ENCODE measurements at places on chromosomes 1 and 21.

GRCh38 chr1:36937371-36937770 lies 96.9 kb downstream of the GRIK3 start:
- DNase-seq = no peak

GRCh38 chr1:224736619-224737352 lies 120.7 kb downstream of the CNIH3 start:
- peak; percentile 71 for DNase-seq

DNA sequence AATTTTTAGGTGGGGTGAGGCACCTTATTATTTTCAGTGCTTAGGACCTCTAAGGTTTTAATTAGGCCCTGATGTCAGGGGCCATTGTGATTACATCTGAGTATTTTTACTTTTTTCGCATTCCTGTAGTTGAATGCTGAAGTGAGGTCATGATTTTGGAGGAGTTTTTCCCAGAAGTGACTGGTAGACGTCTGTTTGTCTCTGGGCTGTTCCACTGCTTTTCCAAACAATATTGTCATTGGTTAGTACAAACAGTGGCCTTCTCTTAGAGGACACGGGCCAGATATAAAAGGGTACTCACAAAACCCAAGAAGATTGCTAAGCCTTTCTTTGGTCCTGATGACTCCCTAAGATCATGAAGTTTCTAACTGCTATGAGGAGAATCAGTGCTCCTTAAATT lies 7.6 kb upstream of the RASAL2 start:
- DNase-seq = no peak

DNA sequence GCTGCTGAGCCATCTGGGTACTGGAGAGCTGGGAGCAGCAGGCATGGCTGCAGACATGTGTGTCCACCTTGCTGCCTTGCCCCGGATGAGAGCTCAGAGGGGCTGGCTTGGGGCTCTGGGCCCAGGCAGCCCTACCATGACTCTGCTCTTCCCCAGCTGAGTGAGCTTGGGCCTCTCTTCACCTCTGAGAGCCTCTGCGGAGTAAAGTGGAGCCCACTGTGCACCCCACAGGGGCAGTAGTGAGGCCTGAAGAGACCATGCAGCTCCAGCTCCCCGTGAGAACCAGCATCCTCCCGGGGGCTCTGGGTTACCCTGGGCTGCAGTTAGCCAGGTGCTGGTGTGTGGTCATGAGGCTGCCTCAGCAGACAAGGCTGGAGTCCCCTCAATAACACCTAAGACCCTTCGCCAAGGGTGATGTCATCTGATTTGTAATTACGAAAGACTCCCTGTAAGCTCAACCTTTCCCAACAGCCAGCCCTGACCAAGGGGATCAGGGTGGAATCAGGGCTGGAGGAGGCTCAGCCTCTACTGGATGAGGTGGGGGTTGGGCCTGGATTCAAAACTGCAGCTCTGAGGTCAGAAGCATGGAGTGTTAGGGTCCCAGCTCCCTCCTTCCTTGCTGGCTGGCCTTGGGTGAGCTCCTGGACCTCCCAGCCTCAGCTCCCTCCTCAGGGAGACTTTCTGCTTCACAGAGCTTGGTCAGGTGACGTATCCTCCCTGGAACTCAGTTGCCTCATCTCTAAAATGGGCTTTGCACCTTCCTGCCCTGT lies 308.0 kb downstream of the MATN1 start:
- DNase-seq = peak; percentile 35

- no peak for DNase-seq
Measured at GRCh38 chr1:167484726-167485502, 33.4 kb downstream of the CD247 start.

GRCh38 chr21:43855955-43856354 lies 9.1 kb upstream of the AGPAT3 start:
- DNase-seq = no peak

GRCh38 chr1:16266411-16267118 lies 29.6 kb upstream of the CPLANE2 start:
- DNase-seq = no peak

DNA sequence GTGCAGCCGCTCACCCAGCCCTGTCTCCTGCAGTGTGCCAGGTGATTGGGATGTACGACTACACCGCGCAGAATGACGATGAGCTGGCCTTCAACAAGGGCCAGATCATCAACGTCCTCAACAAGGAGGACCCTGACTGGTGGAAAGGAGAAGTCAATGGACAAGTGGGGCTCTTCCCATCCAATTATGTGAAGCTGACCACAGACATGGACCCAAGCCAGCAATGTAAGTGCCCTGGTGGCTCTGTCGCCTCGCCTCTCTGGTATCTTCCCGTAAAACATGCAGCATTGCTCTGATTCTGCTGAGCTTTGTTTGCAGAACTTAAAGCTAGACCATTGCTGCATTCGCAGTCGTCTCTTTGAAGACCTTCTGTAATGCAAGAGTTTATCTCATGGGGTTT lies 79.2 kb downstream of the ATP5PO start:
- no peak for DNase-seq

- no peak for DNase-seq
Measured at GRCh38 chr21:27694667-27695066, 727.8 kb upstream of the ADAMTS5 start.

GRCh38 chr1:24235921-24236788 lies 49.1 kb upstream of the IFNLR1 start:
- peak; percentile 77 for DNase-seq

DNA sequence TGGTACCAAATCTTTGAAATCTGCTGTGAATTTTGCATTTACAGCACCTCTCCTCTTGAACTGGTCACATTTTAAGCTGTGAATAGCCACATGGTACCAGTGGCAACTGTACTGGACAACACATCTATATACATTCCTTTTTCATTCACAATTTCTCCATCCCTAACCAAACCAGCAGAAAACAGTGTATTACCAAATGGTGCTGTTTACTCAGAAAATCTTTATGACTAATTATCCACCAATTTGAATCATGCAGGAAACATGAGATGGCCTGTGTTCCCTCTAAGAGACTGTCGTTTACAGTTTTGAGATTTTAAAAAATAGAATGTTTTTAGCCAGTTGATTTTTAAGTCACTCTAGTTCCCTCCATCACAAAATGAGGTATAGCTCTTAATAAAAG lies 17.6 kb upstream of the CCT8 start:
- DNase-seq = no peak

DNA sequence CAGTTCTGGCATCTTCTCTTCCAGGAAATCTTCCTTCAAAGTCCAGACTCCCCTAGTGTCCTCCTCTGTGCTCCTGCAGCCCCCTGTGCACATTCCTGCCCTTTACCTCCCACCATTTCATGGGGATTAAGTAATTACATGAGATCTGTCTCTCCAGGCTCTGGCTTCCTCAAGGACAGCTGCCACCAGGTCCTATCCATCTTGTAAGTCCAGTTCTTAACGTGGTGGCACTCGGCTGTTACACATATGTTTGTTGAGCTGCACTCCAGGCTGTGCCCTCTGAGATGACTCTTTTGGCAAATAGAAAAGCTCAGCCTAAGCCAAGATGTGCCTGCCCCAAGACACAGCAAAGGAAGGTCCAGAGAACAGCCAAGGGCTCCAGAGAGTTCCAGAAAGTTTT lies 57.4 kb upstream of the CAMK1G start:
- DNase-seq = no peak

DNA sequence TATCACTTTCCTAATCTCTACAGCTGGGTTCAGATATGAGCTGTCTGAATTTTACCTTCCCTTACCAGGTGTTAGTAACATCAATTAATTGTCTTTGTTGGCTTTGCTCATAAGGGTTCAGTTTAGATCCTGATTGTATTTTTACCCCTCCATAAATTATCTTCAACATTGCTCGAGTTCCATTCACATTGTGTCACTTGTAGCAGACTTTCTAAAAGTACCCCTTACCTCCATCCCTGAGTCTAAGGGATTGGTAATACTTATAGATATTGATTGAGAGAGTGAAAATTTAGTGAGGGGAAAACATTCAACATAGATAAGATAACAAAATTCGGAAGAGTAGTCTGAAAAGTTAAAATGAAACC lies 7.3 kb downstream of the RASAL2 start:
- DNase-seq = no peak

DNA sequence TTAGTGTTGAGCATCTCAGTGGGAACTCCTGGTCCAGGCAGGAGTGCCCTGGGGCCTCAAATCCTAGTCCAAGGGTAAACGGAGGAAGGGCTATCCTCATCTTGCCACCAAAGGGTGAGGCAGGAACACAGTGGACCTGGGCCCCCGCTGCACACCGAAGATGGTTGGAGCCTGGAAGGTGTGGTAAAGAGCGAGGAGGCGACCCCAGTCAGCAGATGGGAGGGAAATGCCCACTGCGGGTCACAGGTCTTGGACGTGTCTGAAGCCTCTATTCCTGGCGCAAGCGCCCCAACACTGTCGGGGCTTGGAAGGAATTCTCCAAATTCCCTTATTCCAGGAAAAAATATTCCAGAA lies 38.5 kb upstream of the SYNC start:
- no peak for DNase-seq

- DNase-seq = peak; percentile 65
Measured at GRCh38 chr1:64073705-64074104, 129.7 kb upstream of the UBE2U start.

- no peak for DNase-seq
Measured at GRCh38 chr21:31502537-31503143, 156.9 kb upstream of the SOD1 start.

DNA sequence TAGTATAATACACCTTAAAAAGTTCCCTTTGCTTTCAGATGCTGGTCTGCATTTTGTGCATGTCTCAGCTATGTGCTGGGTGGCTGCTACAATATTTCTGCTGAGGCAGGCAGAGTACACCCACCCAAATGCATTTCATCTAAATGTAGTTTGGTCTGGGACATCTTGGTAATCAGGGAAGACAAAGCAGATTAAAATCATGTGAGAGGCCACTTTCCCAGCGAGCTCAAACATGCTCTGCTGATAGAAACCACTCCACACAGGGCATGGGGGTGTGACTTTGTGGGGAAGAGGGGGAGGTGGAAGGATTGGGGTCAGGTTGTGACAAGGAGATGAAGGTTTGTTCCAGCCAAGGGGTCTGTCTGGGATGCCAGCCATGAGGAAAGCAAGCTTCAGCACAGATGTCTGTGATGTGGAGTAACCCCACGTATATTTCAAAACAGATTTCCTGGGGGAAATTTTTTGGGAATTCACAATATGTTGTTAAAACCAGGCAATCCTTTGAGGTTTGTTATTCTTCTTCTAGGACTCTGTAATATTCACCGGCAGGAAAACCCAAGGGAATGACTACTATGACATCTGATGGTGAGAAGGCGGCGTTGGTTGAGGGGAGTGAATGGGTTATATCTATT lies 255.1 kb upstream of the FGGY start:
- DNase-seq = peak; percentile 23

DNA sequence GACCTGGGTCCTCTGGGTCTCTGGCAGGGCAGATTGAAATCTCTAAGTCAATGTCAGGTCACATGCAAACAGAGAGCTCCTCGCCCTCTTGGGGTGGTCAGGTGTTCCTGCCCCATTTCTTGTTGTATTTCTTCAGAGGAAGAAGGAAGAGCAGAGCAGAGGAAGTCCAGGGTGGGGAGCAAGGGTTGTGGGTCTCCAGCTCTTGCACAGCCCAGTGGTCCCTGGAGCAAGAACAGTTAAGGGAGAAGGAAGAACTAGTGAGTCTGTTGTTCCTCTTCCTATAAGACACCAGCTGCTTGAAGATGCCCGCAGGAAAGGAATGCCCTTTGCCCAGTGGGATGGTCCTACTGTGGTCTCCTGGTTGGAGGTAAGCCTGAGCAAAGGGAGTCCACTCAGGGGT lies 26.3 kb downstream of the MYOG start:
- no peak for DNase-seq

GRCh38 chr1:84259376-84259775 lies 42.1 kb upstream of the SAMD13 start:
- no peak for DNase-seq

GRCh38 chr1:83131692-83131955 lies 867.3 kb downstream of the TTLL7 start:
- DNase-seq = no peak

DNA sequence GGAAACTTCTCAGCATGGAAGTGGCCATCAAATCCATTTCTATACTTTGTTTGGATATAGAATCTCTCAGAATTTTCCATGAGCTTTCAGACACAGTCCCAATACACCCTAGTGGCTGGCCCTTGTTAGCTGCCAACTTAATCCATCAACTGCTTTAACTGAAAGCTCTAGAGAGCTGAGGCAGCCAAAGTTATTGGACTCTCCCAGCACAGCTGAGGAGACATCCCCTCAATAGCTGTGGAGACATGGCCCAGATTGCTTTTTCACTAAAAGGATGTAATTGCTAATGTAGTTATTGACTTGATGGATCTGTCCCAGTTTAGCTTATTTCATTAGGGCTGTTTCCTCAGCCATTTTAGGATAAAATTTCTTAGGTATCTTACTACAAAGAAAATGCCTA lies 94.8 kb upstream of the PRMT6 start:
- DNase-seq = no peak

DNA sequence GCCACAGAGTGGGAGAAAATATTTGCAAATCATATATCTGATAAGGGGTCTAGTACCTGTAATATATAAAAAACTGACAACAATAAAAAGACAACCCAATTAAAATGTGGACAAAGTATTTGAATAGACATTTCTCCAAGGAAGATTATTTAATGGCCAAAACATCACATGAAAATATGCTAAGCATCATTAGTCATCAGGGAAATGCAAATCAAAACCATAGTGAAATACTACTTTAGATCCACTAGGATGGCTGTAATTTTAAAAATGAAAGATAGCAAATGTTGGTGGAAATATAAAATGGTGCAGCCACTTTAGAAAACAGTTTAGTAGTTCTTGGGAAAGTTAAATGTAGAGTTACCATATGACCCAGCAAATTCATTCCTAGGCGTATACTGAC lies 118.7 kb upstream of the KIF26B start:
- no peak for DNase-seq

- no peak for DNase-seq
Measured at GRCh38 chr1:33130297-33130696, 49.3 kb downstream of the AZIN2 start.

DNA sequence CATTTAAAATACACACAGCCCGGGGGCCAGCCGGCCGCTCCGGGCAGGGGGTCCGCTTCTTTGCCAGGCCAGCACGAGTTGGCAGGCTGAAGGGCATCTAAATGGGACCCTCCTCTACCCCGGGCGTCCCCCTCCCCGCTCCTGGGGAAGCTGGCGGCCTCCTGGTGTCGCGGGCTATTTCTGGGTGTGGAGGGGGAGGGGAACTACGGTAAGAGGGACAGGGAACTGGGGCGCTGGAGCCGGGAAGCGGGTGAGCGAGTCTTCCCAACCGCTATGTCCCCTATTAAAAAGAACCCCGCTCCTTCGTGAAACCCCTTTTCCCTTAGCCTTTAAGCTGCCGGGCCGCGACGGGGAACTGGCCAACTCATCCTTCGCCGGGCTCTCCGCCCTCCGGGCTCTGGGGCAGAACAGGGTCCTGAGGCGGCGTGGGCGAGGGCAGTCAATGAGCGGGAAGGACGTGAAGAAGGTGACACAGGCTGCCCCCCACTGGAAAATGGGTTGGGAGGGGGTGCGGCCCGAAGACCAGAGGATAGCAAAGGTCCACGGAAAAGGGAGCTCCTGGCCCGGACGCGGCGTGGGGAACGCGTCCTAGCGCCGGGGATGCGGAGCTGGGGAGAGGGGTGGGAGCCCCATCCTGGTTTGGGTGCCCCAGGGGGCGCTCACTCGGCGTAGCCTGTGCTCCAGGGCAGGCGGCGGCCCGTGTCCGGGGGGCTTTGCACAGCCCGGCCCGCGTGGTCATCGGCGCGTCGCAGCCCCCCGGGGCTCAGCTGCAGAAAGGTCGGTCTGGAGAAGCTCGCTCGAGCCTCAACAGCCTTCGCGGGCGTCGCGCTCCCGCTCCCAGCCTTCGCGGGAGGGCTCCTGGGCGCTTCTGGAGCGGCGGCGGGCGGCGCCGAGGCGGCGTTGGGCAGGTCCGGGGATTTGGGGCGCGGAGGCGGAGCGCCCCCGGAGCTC lies 544 bp downstream of the PPM1J start:
- DNase-seq = no peak

- DNase-seq = no peak
Measured at GRCh38 chr1:235270625-235271024, 57.4 kb downstream of the ARID4B start.

All from islet precursor cell (in vitro differentiated cells).